NCI-H1694 (cell line): ENCODE measurements at places on chromosomes 4 and X.

DNA sequence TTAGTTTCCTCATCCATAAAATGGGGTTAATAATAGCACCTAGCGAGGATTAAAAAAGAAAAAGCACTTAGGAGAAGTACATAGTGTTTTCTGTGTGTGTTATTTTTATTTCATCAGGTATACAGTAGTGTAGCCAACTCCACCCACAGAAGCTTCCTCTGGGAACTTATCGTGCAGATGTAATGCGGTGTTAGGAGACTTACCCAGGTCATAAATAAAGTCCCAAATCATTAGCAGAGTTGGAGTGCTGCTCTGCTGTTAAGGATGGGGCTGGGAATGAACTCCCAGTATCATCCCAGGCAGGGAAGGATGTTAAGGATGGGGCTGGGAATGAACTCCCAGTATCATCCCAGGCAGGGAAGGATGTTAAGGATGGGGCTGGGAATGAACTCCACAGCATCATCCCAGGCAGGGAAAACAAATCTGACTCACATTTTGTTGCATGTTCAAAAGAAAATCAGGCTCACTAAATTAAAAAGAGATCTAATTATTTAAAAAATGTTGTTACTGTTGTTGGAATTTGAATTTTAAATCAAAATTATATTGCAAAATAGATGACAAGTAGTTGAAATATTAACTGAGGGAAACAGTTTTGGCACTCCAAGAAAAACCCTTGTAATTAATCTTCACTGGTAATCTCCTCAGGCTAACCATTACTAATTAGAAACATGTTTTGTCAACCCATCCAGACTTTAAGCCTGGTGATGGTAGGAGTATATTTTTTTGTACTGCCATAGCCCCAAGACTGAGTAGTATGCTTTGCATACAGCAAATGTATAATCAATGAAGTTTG, 10.2 kb upstream of the SFRP2 start:
- no peak for DNase-seq

- DNase-seq: no peak
These were observed 278.9 kb downstream of the INPP4B start for GRCh38 chr4:142567199-142567598.

DNA sequence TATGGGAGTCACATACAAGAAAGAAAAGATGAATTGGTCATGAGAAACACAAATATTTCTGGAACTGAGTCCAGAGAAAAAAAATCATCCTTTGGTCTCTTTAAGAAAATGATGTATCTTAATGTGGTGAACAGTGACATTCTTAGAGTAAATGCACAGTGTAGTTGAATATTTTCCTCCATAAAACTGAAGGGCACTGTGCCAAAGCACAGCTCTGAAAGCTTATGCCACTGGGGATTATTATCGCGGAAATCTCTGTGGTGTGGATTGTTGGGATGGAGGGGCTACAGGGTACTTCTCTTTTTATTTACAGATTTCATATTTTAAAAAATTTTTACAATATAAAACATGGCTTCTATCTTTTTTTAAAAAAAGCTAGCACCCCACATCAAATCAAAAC, 908.1 kb downstream of the CCSER1 start:
- DNase-seq: no peak

DNA sequence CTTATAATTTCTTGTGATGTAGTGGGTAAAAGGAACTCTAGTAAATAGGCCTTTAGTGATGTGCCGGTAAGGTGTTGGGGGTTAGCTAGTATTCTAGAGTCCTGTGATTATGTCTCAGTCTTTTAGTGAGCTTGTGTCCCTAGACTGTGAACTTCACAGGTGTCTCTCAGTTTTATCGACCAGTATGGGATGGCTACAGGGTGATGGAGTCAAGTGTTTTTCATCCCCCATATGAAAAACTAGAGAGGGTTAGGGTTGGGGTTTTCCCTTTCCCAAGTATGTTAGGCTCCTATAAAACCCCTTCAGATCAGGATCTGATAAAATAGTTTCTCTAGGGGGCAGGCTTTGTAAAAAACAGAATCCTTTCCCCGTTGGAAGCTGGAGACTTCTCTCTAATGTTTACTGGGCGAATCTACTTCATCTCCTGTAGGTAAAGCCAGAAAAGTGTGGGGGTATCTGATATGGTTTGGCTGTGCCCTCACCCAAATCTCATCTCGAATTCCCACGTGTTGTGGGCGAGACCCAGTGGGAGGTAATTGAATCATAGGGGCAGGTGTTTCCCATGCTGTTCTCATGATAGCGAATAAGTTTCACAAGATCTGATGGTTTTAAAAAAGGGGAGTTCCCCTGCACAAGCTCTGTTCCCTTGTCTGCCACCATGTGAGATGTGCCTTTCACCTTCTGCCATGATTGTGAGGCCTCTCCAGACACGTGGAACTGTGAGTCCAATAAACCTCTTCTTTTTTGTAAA, 120.8 kb downstream of the DTHD1 start:
- no peak for DNase-seq

GRCh38 chrX:14508025-14508690, 21.2 kb upstream of the GLRA2 start:
- peak; percentile 19 for DNase-seq

GRCh38 chrX:110133735-110134370, 130.9 kb downstream of the TMEM164 start:
- no peak for DNase-seq

GRCh38 chr4:75844151-75844662, 58.0 kb downstream of the PPEF2 start:
- no peak for DNase-seq

DNA sequence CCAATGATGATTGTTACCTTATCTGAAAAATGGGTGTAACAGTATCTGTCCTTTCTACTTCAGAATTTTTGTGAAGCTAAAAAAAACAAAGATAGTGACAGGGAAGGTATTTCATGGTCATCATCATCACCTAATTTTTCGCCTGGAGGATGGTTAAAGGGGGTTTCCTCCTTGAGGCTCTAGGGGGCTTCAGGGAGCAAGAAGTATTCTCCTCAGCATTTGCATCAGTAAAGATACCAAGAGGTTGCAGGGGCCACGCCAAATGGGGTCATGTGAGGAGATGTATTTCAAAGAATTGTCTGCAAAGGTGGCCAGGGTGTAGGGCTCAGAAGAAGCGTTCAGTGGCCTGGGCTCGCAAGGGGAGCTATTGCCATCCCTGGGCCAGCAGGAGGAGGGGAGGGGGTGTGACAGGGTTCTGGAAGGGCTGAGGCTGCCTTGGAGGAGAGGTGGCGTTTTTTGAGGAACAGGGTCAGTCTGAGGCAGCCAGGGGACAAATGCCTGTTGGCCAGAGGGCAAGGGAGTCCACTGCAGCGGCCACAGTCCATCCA, 7.3 kb upstream of the NSG1 start:
- DNase-seq: no peak

DNA sequence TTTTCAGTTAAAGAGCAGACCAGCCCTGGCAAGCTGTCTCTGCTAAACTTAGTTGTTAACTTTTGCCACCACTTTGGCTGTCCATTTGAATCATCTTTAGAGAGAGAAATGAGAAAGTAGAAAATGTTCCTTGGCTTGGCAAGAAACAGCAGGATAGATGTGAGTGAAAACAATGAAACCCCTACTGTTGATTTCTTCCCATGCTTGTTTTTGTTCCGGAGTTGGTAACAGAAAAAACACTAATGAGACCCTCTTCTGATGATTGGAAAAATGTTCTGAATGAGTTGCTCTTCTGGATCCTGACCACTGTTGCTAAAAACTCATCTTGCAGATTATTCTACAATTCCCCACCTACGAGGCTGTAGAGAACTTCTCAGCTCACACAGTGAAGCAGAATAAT, 203.3 kb downstream of the MAPK10 start:
- no peak for DNase-seq

DNA sequence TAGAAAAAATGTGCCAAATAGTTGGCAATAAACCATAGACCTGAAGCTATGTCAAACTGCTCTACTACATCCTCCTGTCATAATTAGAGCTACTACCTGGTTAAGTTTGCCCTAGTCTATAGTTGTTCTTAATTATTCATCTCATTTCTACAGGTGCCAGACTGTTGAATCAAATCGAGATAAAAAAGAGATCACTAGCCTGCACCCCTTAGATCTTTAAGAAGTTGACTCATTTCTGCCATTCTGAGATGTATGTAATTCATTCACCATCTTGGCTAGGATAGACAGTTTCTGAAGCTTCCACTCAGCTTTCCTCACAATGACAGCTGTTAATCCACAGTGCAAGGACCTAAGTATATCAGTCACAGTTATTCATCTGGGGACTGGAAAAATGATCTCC, 452.1 kb upstream of the BOD1L1 start:
- no peak for DNase-seq

DNA sequence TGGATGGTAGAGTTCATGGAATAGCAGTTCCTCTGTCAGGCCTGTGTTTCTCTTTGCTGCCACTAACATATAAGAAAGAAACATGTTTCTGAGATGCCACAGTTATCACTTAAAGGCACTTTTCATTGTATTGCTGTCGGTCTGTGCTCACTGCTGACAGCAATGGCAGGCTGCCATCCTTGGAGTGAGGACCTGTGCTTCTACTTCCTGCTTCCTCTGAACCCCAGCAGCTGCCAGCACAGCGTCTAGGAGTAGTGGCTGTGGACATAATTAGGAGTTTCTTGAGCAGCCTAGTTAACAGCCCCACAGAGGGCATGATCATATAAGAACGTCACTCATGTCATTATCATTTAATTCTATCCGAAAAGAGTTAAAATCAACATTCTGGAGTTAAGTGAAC, 30.5 kb downstream of the F11 start:
- no peak for DNase-seq

- DNase-seq: no peak
These were observed 475.9 kb downstream of the PDHA2 start for GRCh38 chr4:96315815-96316214.

DNA sequence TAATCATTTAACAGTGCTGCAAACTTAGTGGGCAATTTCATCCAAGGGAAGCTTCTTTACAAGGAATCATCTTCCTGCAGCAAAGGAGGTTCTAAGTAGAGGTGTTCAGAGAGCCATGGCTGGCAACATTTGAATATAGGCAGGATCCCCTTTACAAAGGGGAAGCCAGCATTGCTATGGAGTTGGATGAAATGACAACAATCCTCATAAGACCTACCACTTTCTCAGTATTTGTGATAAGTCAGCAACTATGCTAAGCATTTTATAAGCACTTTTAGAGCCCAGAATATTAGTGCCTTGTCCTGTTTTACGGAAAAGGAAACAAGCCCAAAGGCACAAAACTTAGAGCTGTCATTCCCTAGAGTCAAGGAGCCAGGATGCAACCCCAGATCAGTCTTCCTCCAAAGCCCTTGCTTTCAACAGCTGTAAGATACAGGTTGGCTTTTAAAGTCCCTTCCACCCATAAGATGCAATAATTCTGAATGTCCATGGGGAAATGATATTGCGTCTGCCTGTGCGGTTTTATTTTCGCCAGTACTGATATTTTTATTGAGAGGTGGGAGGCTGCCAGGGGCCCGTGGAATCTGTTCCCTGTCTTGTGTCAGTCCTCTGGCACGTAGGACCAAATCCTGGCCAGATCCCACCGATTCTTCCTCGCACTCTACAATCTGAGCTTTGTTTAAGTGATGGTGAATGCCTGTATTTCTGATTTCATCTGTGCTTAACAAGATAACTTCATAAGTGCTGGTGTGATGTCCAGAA, 59.1 kb downstream of the SMIM20 start:
- DNase-seq: no peak

GRCh38 chr4:8108991-8109390, 49.6 kb downstream of the ABLIM2 start:
- DNase-seq: no peak

DNA sequence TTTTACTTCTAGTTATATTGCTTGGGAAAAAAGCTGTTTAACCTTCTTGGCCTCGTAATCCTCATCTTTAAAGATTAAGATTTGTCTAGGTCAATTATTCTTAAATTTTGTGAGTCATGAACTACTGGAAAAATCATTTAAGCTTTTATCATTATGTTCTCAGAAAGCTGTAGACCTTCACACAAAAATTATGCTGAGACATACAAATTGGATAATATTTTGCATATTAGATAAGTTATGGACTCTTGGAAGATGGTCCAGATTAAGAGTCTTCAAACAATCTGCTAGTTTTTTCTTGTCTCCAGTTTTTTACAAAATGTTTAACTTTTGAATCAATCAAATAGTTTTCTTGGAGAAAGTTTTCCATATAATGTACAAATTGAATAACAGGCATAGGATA, 108.1 kb upstream of the NEIL3 start:
- DNase-seq: no peak

DNA sequence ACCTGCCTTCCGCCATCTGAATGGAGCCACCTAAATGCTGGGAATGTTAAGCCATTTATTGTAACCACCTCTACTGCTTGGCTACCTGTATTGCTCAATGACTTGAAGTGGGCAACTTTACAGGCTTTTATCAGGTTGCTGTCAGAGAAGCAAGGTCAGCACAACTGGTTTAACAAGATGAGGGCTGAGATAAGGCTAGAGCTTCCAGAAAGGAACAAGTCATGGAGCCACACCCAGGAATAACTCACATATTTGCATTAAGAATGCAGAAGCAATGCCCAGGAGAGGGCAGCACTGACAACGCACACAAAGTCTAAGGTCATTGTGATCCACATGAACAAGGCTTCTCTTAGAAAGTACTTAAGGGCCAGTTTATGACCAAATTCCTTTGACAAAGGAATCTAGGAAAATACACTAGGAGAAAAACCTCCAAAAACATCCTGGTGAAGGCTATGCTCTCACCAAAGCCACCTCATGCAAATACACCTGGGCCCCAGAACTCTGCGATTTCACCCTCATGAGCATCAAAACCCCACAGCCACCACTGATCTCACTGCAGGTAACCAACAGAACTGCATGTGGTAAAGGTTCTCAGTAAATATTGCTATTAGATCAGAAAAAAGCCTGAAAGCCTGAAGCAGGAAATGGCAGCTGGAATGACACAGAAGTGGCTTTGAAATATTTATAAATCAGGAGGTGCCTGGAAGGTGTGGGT, 15.0 kb upstream of the STS start:
- no peak for DNase-seq

GRCh38 chr4:114187592-114187991, 208.1 kb upstream of the ARSJ start:
- no peak for DNase-seq

- DNase-seq: no peak
These were observed 32.0 kb upstream of the ANXA5 start for GRCh38 chr4:121728798-121729226.

- DNase-seq: no peak
These were observed 328.5 kb downstream of the PPP3CA start for GRCh38 chr4:101018836-101019235.
